CD4-positive, CD25-positive, alpha-beta regulatory T cell (primary cell): ENCODE measurements at places on chromosomes 7 and 10. TPM values are rescaled to one million over a fixed set of nuclear protein-coding genes. Genes with fewer than 3 reads are reported as not detected.

DNA sequence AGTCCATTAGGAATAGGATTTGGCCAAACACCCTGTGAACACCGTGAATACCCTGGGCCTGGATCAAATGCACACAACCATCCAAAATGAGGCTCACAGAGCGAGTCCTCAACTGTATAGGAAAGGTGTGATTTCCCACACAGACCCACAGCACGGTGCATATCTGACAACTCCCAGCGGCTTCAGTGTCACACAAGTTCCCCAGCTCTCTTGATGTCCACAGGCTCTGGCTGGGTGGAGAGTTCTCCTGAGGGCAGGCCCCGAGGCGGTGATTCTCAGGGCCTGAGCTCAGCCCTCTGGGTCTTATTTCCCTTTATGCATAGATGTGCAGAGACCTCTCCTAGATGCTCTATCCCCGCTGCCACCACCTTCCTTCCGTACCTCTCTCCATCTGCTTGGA is 64.1 kb downstream of the SH3PXD2A start:
- H3K36me3 ChIP-seq: no peaks in the 10 kb centered on the region
- peaks cover 8% of the 10 kb centered on the region for H3K4me1 ChIP-seq
- H3K27me3 ChIP-seq: no peaks in the 10 kb centered on the region
- H3K27ac ChIP-seq: no peak overlapping the region
- DNase-seq: no peak

DNA sequence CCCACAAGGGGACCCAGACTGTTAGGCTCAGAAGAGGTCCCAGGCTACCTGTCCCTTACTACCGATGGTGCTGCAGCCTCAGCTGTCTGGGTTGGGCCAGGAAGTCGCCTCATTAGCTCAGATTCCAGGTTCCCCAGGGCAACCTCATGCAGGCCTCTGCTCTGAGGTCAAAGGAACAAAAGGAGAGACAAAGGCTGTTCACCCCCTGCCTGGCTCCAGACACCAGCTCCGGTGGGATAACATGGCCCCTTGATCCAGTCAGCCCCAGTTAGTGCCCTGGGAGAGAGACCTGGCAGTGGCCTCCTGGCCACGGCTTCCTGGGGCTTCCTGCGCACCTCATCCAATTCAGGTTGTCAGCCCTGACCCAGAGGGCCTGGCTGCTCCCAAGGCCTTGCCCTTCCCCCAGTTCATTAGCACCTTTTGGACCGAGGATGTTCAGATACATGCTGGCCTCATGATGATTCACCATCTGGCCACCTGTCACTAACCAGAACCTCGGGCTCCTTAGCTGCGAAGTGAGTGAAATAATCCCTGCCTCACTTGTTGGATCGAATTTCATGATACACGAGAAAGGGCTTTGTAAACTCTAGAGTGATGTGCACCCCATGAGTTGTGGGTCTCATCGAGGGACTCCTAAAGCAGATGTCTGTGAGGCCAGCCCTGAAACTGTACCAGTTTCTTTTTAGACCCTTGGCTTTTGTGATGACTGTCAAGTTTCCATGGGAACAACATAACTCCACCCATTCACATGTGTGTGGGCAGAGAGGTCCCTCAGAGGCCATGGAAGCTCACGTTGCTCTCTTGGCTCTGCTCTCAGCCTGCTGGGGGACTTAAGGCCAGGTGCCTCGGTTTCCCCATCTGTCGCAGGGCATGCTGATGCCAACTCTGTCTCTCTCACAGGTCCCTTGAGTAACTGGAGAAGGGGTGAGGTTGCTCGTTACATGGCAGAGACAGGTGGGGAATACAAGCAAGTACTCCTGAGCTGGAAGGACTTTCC is 79.5 kb upstream of the PCBD1 start:
- DNase-seq: no peak
- no peak overlapping the region for H3K27ac ChIP-seq
- no peaks in the 10 kb centered on the region for H3K36me3 ChIP-seq

GRCh38 chr7:105050493-105050892 is 36.5 kb downstream of the KMT2E start:
- H3K27me3 ChIP-seq: no peaks in the 10 kb centered on the region
- H3K4me3 ChIP-seq: no peak overlapping the region
- H3K4me1 ChIP-seq: peaks cover 20% of the 10 kb centered on the region
- H3K27ac ChIP-seq: no peak overlapping the region
- no peak for DNase-seq

- DNase-seq: peak; percentile 13
- H3K4me1 ChIP-seq: peaks cover 8% of the 10 kb centered on the region
- no peak overlapping the region for H3K4me3 ChIP-seq
- H3K27ac ChIP-seq: no peak overlapping the region
These were observed 27.8 kb downstream of the NKX2-3 start for GRCh38 chr10:99560277-99561126.

DNA sequence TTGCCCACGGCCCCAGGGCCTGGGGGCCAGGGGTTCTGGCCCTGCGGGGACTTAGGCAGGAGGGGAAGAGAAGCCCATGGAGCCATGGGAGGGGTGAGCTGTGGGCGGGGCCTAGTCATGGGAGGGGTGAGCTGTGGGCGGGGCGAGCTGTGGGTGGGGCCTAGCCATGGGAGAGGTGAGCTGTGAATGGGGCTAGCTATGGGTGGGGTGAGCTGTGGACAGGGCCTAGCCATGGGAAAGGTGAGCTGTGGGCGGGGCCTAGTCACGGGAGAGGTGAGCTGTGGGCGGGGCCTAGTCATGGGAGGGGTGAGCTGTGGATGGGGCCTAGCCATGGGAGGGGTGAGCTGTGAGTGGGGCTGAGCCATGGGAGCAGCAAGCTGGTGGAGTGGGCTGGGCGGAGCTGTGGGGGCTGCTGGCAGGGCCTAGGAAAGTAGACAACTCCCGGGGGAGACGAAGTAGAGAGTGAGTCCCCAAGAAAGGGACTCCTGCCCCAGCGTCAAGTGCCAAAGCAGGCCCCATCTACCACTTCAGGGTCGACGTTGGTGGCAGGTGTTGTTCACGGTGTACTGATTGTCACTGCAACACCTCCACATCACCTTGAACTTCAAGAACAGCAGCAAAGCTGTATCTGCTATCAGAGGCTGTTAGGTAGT is 19.2 kb upstream of the TTYH3 start:
- H3K4me3 ChIP-seq: no peak overlapping the region
- no peaks in the 10 kb centered on the region for H3K36me3 ChIP-seq
- H3K27me3 ChIP-seq: no peaks in the 10 kb centered on the region
- H3K27ac ChIP-seq: no peak overlapping the region

The HMX3 gene
- not detected for polyA plus RNA-seq

The LIPM gene
- polyA plus RNA-seq: not detected

The NKX1-2 gene
- polyA plus RNA-seq: not detected

The TUBB8 gene
- polyA plus RNA-seq: not detected

The SLC39A12 gene
- polyA plus RNA-seq: not detected

The HOXA2 gene
- 0.11 TPM for polyA plus RNA-seq

The CLCN1 gene
- not detected for polyA plus RNA-seq

The MEOX2 gene
- not detected for polyA plus RNA-seq

The PNLIP gene
- not detected for polyA plus RNA-seq
